ENCODE measurements at places on chromosomes 1 and 21.

DNA sequence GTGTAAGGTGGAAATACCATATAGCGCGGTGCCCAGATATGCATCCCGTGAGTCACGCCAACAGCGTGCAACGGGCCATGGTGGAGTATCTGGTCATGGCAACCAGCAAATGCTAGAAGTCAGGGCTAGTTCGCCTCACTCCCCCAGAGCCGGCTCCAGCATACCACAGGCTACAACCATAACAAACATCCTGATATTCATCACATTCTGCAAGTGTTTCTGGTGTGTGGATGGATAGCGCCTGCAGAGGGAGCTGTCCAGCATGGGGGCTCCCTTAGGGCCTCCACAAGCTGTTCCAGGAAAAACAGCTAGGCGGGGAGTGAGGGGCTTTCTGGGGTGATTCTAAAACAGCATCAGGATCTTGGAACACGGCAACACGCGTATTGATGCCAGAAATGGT is 6.8 kb downstream of the C1orf198 start:
- no peak for DNase-seq

- DNase-seq, result no peak
Measured at GRCh38 chr21:42039470-42039901, 29.3 kb upstream of the ZBTB21 start.

GRCh38 chr1:243831463-243831862 is 18.6 kb downstream of the AKT3 start:
- no peak for DNase-seq

- DNase-seq, result no peak
Measured at GRCh38 chr1:14672005-14672404, 73.5 kb downstream of the KAZN start.

GRCh38 chr1:42047508-42047880 is 105.7 kb upstream of the GUCA2B start:
- no peak for DNase-seq

DNA sequence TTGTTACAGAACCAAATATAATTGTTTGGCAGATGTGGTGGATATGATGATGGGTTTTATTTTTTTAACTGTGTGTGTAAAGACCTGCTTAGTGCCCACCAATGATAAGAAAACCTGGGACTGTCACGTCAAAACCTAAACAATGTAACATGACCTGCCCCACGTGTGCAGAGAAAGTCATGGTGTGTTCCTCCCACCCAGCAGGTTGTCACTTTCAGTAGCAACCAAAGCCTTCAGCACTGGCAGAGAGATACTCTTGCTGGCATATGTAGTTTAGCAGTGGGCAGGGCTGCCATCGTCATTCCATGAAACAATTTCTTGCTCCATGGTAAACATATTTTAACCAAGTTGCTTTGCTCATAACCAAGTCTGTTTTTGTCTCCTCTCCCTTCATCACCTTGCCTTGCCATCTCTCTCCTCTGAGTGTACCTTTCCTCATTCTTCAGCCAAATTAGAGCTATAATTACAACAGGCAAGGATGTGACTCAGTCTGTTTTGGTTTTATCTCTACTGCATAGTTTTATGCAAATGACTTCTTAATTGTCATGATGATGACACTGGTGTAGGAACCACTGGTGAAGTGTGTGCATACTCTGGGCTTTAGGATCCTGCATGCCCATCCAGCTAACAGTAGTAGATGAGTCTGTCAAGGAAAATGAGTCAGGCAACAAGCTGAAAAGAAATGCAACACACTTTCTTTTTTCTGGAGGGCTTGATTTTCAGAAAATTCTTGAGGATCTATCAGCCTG is 150.3 kb downstream of the EDEM3 start:
- no peak for DNase-seq

- no peak for DNase-seq
Measured at GRCh38 chr1:15189692-15190370, 36.3 kb downstream of the TMEM51 start.

GRCh38 chr1:112444269-112444668 is 48.3 kb downstream of the CTTNBP2NL start:
- peak; percentile 17 for DNase-seq

GRCh38 chr1:209241487-209241886 is 342.0 kb upstream of the CAMK1G start:
- no peak for DNase-seq

DNA sequence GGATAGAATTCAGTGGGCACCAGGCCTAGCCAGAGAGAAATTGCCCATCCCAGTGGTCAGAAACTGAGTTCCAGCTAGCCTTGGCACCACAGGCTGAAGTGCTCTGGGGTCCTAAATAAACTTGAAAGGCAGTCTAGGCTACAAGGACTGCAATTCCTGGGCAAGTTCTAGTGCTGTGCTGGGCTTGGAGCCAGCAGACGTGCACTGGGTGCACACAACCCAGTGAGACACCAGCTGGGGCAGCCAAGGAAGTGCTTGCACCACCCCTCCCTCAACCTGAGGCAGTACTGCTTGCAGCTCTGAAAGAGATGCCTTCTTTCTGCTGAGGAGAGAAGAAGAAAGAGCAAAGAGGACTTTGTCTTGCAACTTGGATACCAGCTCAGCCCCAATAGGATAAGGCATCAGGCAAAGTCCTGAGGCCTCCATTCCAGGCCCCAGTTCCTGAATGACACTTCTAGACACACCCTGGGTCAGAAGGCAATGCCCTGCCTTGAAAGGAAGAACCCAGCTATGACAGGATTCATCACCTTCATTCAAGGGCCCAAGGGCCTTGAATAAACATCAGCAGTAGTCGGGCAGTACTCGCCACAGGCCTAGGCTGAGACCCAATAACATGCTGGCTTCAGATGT is 55.1 kb downstream of the OVGP1 start:
- DNase-seq, result no peak

GRCh38 chr1:181898773-181899172 is 162.7 kb downstream of the ZNF648 start:
- no peak for DNase-seq

DNA sequence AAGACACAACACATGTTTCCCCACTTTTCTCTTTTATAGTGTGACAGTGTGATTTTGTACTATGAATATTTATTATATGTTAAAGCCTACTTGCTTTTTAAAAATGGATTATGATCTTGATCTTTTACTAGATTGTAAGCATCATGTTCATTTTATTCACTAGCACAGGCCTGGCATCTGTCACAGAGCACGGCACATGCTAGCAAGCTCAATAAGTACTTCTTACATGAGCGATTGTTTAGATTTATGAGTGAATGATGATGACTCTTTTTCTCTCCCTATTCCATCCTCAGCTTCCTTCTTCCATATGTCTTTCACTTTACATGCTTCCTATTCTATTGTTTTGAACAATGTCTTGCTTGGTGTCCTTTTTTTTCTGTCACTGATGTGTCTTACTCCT is 1454.1 kb downstream of the MRPL39 start:
- no peak for DNase-seq

DNA sequence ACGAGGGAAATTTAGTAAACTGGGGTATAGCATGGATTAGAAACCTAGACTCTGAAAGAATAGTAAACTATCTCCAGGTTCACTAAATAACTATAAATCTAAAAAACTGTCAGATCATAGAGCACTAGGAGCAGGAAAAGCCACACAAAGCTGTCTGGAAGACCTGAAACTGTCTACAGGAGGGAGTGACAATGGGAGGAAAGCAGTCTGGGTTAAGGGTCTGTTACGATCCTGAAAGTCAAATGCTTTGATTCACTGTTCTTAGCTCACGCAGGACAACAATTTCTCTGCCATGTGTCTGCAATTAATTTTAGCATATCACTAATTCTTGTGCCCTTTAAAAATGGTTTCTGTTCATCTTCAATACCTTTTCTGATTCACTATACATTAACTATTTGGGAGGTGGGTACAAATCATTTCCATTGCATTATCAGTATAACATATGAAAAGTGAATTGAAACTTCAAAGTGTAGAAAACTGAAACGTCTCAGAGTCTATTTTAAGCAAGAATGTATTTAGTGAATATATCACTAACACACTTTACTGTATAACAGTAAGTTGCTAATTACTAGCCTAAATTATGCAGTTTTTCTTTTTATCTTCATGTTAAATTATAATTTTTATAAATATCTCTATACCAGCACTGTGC is 18.4 kb downstream of the CEP170 start:
- no peak for DNase-seq

All from H54 (cell line).